Activated CD4-positive, alpha-beta T cell treated with anti-CD3 and anti-CD28 coated beads, Interleukin-10, Interleukin-2, amounts not matched to agents 100 ng/mL and 50 ng/mL, durations not matched to agents 16 hours and 8 hours (primary cell): ENCODE measurements at places on chromosomes 6 and 20.

GRCh38 chr20:44594730-44595129, 12.4 kb downstream of the PKIG start:
- DNase-seq: peak; percentile 26

- DNase-seq: no peak
These were observed 134.2 kb downstream of the MEI4 start for GRCh38 chr6:77786935-77787629.

- no peak for DNase-seq
These were observed 46.2 kb downstream of the TTI1 start for GRCh38 chr20:37986873-37987601.

DNA sequence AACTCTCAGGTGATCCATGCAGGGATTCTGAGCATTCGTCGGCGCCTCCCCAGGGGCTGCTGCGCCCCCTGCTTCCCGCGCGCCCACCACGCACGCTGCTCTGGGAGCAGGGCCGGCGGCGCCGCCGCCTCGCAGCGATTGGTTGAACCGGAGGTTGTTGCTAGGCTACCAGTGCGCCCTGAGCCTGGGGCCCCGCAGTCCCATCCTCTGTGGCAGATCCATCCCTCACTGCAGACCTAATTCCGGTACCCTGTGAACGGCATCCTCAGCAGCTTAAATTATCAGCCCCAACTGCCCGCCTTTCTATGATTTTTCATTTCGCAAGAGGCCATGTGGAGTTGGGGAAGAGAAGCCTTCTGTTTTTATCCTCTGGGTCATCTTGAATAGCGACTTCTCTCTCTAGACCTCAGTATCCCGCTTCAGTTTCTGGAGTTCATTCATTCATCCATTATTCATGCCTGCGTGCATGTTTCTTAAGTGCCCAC, 15.4 kb downstream of the PNPLA1 start:
- DNase-seq: no peak

- no peak for DNase-seq
These were observed 133.0 kb downstream of the CD83 start for GRCh38 chr6:14250573-14250972.

GRCh38 chr6:106513808-106514582, 115.3 kb downstream of the RTN4IP1 start:
- DNase-seq: peak; percentile 51

GRCh38 chr6:41103847-41104246, 31.1 kb downstream of the NFYA start:
- peak; percentile 80 for DNase-seq

DNA sequence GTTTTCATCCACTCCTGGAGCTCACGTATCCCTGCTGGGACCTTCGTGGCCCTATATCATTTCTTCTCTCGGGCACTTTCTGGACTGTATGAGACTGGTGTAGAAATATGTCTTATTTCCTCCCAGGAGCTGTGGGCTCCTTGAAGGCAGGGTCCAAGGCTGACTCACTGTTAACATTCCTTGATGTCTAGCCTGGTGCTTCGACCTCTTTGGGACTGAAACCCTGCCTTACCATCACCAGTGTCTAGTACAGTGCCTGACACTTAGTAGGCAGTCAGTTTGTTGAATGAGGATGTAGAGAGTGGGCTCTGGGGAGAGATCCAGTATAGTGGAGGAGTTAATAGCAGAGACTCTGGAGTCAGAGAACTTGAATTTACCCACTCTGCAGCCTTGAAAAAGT, 23.6 kb downstream of the POFUT1 start:
- DNase-seq: no peak

- DNase-seq: no peak
These were observed 74.5 kb downstream of the HUS1B start for GRCh38 chr6:582370-582769.

DNA sequence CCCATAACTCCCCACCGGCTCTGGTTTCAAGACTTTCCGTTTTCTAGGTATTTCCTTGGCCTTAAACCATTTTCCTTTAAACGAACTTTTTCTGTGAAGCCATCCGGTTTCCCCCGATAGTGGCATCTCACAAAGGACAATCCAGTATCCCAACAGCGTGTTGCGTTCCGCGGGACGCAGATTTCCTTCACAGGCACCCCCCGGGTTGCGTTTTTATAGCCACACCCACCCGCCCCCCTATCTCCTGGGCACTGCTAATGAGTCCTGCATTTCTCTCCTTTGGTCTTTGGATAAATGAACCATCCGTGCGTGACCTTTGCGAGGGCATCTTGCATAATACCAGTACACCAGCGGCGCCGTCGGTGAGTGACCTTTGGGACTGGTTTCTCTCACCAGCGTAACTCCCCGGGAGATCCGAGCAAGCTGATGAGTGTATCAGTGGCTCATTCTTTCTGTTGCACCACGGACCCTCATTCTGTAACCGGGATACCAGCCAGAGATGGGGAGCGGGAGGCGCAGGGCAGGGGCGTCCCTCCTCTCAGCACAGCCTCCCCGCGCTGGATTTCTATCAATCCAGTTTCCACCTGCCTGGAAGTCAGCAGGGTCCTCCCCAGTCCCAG, 586 bp upstream of the NQO2 start:
- DNase-seq: peak; percentile 28

GRCh38 chr20:60754856-60755255, 497.2 kb upstream of the CDH4 start:
- DNase-seq: no peak

- no peak for DNase-seq
These were observed 30.9 kb downstream of the RSPH3 start for GRCh38 chr6:158969148-158969547.

DNA sequence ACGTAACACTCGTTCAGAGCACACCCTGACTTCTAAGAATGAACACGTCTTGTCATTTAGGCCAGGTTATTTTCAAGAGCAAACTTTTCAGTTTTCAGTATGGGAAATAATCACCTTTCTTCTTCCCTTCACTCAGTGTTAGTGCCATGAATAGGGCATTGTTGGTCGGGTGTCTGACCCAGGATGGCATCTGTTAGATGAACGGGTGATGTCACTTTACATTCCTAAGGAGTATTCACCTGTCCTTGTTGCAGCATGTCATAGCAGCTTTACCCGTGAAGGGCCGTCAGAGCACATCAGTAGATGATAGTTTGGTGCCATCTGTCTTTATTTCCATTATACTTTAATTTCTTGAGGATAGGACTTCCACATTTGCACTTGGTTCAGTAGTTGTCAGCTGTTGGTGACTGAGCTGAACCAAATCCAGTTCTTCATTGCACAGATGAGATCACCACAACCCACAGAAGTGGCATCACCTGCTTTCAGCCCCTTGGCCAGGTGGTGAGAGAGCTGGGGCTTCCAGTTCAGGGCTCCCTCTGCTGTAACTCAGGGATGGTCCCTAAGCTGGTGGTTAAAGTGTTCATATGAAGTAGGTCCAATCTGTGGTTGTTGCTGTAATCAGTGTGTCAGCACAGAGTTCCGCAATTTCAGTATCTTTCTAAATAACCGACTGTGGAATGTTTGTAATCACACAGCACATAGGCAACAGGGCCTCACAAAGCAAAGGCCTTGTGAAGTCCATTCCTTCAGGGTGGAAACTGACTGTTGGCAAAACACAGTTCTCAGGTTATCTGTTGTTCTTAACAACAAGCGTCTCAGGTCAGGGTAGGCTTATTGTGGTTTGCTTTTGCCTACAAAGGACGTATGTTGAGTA, 68.2 kb downstream of the FAM120B start:
- no peak for DNase-seq

DNA sequence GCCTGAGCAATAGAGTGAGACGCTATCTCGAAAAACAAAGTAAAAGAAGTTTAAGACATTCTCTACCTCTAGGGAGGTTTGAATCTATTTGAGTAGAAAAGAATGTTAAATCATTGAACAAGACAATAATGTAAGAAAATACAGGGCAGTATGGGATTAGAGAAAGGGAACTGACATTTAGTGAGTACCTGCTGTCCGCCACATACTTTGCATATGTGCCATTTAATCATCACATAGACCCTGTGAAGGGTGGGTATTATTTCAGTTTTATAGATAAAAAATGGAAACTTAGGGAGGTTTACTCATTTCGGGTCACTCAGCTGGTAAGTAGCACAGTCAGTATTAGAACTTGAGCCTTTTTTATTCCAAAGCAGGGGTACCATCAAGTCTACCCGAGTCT, 31.4 kb downstream of the STK4 start:
- no peak for DNase-seq

GRCh38 chr6:168451805-168452517, 11.0 kb downstream of the SMOC2 start:
- no peak for DNase-seq

- DNase-seq: no peak
These were observed 256.2 kb downstream of the FNDC1 start for GRCh38 chr6:159425421-159425820.

GRCh38 chr20:37358366-37359150, 12.6 kb downstream of the SRC start:
- no peak for DNase-seq

DNA sequence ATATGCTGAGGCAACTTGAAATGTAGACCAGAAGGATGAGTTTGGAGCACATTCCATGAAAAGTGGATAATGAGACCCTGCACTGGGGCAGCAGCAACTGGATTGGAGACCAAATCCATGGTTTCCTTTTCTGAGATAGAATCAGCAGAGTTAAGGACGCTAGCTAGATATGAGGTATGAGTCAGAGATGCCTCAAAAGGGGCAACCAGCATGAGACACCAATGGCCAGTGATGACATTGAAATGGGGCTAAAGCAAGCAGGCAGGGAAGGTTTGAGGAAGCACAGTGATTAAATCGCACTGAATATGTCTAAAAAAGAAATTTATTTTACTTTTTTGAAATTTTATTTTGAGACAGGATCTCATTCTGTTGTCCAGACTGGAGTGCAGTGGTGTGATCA, 802.4 kb downstream of the TFAP2A start:
- no peak for DNase-seq

GRCh38 chr6:134026597-134026996, 25.8 kb downstream of the SLC2A12 start:
- DNase-seq: no peak
